ENCODE measurements at places on chromosomes 7 and 10.
A peak's percentile ranks its signal among the peaks of the same experiment; 100 is the strongest.

DNA sequence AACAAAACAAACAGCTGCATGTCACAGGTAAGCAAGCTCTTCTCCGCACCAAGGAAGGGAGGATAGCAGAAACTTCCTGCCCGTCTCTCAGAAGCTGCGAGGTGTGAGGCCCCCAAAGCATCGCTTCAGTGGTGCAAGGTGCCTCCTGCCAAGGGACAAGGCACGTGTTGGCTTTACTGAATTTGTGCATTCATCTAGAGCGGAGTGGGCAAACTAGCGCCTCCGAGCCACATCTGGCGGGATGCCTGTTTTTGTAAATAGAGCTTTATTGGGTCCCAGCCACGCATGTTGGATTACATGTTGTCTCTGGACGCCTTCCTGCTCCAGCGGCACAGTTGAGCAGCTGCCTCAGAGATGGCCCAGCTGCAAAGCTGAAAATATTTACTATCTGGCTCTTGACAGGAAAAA is 27.7 kb downstream of the PHYH start:
- DNase-seq = peak; percentile 53

- no peak for DNase-seq
Measured at GRCh38 chr10:84225427-84226173, at the start of gene LRIT2. Gene LRIT2, minus strand, starts transcription at chr10:84225544. Its CDS starts 24 bp downstream, at chr10:84225520.

- no peak for DNase-seq
Measured at GRCh38 chr10:84308481-84309304, 19.7 kb upstream of the CCSER2 start.

GRCh38 chr7:38280000-38280399 is 6.6 kb upstream of the TARP start:
- DNase-seq = no peak

DNA sequence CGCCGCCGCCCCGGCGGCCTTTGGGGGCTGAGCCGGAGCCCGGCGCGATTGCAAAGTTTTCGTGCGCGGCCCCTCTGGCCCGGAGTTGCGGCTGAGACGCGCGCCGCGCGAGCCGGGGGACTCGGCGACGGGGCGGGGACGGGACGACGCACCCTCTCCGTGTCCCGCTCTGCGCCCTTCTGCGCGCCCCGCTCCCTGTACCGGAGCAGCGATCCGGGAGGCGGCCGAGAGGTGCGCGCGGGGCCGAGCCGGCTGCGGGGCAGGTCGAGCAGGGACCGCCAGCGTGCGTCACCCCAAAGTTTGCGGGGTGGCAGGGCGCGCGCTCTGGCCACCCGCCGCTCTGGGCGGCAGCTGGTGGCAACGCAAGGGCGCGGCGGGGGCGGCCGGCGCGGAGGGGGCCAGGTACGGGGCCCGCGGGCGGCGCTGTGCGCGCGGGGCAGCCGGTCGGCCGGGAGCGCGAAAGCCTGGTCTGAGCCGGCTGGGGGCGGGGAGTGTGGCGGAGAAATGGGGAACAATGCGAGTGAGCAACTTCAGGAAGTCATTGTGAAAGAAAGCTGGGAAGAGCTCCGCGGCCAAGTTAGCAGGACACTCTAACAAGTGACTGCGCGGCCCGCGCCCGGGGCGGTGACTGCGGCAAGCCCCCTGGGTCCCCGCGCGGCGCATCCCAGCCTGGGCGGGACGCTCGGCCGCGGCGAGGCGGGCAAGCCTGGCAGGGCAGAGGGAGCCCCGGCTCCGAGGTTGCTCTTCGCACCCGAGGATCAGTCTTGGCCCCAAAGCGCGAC is at the start of gene IKZF1:
IKZF1 (plus strand) TSS at position 588 of the 782 bp plus-strand sequence. CDS start 14,346 bp downstream, outside the sequence.
- DNase-seq = peak; percentile 78

DNA sequence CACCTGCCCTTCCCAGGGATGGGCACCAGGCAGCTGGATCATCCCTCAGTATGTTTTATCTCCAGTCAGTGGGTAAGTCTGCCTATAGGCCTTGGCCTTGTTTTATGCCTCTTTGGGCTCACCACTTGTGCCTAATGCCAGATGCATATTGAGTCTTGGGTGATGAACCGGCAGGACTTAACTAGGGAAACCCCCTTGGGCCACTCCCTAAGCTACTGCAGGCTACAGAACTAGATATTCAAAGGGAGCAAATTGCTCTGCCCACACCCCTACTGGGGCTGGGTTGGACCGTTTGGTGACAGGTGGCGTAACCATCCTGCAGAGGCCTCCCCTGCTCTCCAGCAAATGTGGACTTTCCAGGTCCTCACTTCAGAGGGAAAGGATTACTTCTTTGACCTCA is 115.7 kb upstream of the GDF10 start:
- DNase-seq = no peak

DNA sequence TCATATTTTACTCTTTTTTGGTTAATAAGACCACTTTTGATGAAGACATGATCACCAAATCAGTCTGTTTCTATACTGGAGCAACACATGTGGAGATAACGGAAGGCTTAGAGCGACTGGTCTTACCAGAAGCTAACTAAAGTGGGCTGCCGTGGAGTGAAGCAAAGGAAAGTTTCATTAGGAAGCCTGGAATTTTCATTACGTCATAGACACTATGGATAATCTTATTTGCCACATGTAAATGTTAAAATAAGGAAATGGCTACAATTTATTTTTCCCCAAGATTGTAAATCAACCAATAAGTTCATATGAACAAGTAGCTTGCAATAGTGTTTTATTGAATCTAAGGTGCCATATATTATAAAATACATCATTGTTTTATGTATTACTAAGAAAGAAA is 185.4 kb downstream of the PHTF2 start:
- DNase-seq = no peak

- no peak for DNase-seq
Measured at GRCh38 chr10:94370501-94370900, 7.8 kb upstream of the NOC3L start.

GRCh38 chr10:59880971-59881510 is 25.3 kb downstream of the CCDC6 start:
- no peak for DNase-seq

- DNase-seq = no peak
Measured at GRCh38 chr7:156968183-156968582, 18.7 kb downstream of the NOM1 start.

GRCh38 chr10:128073890-128074289 is 52.3 kb downstream of the MKI67 start:
- DNase-seq = no peak

DNA sequence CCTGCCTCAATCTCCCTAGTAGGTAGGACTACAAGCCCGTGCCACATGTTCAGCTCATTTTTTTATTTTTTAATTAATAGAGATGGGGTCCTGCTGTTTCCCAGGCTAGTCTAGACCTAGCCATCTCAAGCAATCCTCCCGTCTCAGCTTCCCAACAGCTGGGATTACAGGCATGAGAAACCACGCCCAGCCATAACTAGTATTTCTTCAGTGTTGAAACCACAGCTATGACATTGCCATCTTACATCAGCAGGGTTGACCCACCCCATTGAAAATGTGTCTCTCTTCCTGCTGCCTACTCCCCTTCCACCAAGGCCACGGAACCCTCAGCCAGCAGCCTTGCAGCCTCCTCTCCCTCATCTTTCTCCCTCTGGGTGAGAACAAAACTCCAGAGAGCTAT is 62.1 kb upstream of the ZNF746 start:
- DNase-seq = no peak

DNA sequence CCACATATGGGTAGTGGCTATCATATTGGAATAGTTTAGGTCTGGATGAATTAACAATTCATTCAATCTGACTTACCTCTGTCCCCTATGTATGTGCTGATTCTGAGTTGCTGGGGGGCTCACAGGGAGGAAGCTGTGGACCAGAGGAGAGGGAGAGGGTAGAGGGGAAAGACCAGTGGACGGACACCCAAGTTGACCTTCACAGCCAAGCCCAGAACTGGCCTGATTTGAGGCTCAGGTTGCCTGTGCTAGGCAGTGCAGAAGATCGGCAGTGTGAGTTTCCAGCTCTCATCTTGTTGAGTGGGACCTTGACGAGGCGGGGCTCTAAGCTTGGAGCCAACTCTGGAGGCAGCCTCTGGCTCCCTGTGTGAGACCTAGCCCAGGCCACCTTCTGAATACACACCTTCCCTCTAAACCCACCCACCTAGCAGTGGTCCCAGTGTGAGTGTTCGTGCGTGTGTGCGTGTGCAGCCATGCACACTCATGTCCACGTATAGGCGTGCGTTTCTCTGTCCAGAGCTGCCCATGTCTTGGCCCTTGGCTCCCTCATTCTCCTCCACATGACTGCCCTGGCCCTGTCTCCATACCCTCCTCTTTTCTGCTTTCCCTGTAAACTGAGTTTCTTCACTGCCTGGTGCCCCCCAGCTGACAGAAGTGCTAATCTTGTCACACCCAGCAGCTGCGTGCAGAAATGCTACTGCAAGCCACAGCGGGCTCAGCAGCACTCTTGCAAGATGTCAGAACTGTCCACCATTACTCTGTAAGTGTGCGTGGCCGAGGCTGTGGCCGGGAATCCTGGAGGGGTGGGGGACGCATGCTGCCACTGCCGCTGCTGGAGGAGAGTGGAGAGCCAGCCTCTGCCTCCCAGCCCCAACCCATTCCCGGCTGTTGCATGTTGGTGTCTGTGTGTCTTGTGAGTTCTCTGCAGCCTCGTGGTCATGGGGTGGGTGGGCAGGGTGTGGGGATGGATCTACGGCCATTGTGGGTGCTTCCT is 47.6 kb downstream of the ADCYAP1R1 start:
- DNase-seq = peak; percentile 19

DNA sequence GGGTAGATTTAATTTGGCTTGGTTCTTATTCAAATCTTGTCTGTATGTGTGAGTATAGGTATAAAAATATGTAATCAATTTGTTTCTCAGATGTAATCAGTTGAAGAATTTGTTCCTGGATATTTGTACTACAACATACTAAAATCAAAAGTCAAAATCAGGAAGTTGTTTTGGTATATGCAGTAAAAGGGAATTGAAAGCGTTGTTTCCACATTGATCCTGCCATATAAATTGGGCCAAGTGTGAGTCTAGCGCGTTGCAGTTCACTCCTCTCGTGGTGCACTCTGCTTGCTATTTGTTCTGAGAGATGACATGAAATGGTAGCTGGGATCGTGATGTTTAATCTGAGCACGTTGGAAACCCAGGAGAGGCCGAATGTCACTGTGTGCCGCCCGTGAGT is 55.9 kb downstream of the SHH start:
- no peak for DNase-seq

DNA sequence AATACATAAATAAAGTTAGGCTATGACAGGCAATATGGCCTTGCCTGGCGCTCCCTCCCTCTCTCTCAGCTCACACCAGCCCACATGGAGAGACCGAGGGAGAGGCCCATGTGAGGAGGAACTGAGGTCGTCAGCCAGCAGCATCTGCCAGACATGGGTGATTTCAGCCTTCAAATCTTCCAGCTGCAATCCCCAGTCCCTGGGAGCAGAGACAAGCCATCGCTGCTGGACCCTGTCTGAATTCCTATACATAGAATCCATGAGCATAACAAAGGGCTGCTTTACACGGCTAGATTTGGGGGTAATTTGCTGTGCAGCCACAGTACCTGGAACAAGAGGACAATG is 35.6 kb downstream of the ANKRD16 start:
- no peak for DNase-seq

GRCh38 chr7:5661942-5662341 is 119.5 kb downstream of the RNF216 start:
- DNase-seq = no peak

GRCh38 chr10:132574783-132575319 is 37.3 kb downstream of the INPP5A start:
- peak; percentile 65 for DNase-seq

- DNase-seq = no peak
Measured at GRCh38 chr10:93762979-93763391, 5.2 kb downstream of the LGI1 start.

DNA sequence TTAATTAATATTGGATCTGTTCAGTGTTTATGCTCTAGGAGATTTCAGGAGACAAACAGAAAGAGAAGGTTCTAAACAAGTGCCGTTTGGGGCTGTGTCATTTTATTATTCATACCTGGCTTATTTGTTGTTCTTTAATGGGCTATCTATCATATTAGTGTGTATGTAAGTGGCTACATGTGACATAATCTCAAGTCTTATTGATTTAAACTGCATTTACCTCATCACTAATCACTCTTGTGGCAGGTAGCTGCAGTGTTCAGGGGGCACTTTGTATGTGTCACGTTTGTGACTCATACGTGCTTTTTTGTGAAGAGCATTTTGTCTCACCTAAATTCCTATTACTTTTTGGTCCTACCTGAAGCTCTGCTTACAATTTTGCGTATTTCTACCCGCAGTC is 95.4 kb downstream of the EXOC4 start:
- DNase-seq = no peak

DNA sequence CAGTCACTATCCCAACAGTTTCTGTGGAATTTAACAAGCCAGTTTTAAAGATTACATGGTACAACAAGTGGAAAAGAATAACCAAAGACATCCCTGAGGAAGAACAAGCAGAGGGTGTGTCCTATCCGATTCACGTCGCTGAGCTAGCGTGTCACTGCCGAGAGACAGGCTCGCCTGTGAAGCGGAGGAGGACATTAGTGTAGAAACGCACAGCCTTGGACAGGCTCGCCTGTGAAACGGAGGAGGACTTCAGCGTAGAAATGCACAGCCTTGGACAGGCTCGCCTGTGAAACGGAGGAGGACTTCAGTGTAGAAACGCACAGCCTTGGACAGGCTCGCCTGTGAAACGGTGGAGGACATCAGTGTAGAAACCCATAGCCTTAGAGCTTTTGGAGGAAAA is 52.7 kb upstream of the INPP5A start:
- DNase-seq = no peak

DNA sequence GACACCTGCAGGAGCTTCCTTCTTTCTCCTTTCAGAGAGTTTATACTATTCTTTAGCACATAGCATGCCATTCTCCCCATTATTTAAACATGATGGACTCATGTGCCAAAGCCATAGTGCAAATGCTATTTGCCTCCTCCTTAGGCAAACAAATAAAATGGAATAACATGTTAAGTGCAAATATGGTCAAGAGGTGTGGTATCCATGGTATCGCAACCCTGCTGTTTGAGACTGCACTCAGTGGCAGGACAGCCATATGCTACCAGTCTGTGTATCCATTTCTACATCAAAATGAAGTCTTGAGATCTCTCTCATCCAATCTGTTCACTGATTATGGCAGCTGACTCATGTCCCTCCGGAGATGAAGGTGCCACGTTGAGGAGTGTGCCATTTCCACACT is 22.8 kb downstream of the HEPACAM2 start:
- DNase-seq = no peak

DNA sequence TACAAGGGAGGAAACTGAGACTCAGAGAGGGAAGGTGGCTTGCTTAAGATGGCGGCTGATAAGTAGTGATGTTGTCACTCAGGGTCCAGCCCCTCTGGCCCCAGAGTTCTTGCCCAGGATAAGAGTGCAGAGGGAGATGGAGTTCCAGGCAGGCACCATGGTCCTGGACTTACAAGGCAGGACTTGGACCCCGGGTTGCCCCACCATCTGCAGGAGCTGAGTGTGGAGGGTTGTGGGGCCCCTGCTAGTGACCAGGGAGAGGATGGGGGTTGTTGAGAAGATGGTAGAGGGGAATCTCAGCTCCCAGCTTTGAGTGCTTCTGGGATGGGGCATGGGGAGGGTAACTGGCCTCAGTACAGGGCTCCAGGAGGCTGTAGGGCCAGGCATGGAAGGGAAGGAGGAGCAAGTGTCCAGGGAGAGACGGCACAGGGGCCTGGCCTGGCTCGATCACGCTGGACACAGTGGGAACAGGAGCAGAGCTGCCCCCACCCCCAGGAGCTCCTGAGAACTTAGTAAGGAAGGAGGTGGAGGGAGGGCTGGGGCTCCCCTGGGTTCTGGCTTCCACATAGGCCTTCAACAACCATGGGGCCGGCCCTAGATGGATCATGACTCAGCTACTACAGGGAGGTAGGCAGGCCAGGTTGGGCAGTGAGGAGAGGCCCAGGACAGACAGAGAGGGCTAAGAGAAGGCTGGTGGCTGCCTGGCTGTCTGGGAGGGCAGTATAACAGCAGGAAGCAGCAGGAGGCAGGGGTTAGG is 28.2 kb downstream of the PPIF start:
- no peak for DNase-seq

Measured in H7 (cell line).